Mesothelial cell of epicardium (in vitro differentiated cells): ENCODE measurements at places on chromosomes 4 and X. TPM values are rescaled to one million over a fixed set of nuclear protein-coding genes. Genes with fewer than 3 reads are reported as not detected.

DNA sequence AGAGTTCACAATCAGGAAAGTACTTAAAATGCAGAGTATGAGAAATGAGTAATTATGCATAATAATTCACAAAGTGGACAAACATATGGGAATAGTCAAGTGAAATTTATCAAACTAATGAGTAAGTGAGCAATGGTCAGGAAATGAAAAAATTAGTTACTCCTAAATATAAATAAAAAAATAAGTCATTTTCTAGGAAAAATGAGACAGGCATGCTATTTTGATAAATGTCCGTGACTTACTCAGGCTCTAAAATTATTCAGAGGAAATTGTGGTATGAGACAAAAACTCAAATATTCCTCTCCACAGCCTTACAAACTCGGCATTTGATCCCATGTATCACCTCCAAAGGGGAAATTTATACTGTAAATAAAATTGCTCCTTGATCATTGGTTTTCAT, 181.2 kb downstream of the COX18 start:
- no peak overlapping the region for H3K27ac ChIP-seq
- no peak overlapping the region for H3K4me3 ChIP-seq
- no peaks in the 10 kb centered on the region for H3K27me3 ChIP-seq
- no peak for DNase-seq
- H3K36me3 ChIP-seq: no peaks in the 10 kb centered on the region

- no peaks in the 10 kb centered on the region for H3K4me1 ChIP-seq
- no peak overlapping the region for H3K27ac ChIP-seq
- H3K4me3 ChIP-seq: no peak overlapping the region
Observed at GRCh38 chrX:142186103-142186502, 19.0 kb downstream of the MAGEC2 start.

DNA sequence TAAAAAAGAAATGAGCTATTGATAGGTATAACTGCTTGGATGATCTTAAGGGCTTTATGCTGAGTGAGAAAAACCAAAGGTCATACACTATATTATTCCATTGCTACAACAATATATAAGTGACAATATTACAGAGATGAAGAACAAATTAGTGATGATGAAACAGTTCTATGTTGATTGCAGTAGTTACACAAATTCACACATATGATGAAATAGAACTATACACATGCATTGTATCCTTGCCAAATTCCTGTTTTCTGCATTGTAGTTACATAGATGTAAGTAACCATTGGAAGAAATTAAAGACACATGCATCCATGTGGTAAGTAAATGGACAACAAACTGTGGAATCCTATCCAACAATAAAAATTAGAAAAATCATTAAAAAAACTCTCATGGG, 76.5 kb downstream of the CENPC start:
- no peaks in the 10 kb centered on the region for H3K27me3 ChIP-seq
- H3K27ac ChIP-seq: no peak overlapping the region
- DNase-seq: no peak
- H3K4me3 ChIP-seq: no peak overlapping the region
- no peaks in the 10 kb centered on the region for H3K4me1 ChIP-seq
- peaks cover 28% of the 10 kb centered on the region for H3K36me3 ChIP-seq

The AFM gene
- not detected in 3 replicates for total RNA-seq
